Stimulated activated CD4-positive, alpha-beta T cell treated with anti-CD3 and anti-CD28 coated beads, Interleukin-1b, Interleukin-23, amount 100 ng/mL, for 4 hours (primary cell): ENCODE measurements at places on chromosomes 6 and 20.
A peak's percentile ranks its signal among the peaks of the same experiment; 100 is the strongest.

GRCh38 chr6:13331516-13332348, 3.4 kb upstream of the TBC1D7 start:
- no peak for DNase-seq

GRCh38 chr6:43506667-43507471, 3.3 kb downstream of the LRRC73 start:
- DNase-seq, result peak; percentile 79

GRCh38 chr6:32554116-32554965, 24.3 kb upstream of the HLA-DRB5 start:
- no peak for DNase-seq

DNA sequence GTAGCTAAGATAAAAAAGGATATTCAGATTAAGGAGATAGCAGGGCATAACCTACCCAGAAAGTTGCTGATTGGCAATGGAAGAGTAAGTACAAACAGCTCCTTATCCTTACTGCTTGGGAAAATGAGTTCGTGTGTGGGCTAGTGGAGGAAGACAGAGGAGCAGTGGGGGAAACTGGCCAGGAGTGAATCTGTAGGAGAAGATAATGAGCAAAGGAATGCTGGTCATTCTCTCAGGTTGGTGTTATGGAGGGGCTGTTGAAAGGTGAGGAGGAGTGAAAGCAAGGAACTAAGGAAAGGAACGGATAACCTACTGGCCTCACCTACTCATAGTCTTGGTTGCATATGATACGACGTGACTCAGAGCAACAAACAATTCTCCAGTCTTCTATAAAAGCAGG, 7.3 kb upstream of the GJB7 start:
- DNase-seq, result no peak

- no peak for DNase-seq
These were observed 5.9 kb upstream of the HDAC2 start for GRCh38 chr6:113976806-113977205.

DNA sequence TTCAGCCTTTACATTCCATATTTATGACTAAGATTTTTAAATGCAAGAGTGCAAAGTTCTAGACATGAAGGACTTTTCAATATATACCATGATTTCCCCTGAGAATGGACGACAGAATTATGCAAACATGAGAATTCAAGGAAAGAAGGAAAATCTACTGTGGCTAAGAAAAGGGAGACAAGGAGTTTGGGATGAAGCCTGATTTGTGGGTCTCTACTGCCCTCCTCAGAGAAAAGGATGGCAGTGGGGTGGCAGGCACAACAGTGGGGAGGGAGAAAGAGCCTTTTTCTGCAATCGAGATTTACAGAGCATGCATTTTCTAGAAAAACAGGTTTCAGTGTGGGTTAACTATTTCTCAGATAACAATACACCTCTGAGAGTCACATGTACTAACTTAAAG, 466.9 kb upstream of the NRSN1 start:
- no peak for DNase-seq

DNA sequence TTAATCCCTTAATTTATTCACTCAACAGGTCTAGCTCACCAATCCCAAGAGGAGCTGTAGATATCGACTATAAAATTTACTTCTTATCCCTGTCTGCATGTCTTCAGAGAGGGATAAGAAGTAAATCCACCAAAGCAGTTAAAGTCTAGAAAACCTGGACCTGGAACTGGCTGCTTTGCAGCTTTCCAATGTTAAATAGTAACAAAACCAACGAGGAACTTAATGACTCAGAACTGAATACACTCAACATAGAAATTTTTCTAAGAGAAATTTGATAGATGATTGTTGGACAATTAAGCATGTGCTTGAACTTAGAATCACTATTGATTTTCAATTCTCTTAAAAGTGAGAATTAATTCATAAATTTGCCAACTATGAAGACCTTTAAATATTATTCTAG, 11.5 kb upstream of the TMEM244 start:
- no peak for DNase-seq
